ENCODE measurements at places on chromosomes 13 and 19.

- no peak for DNase-seq
These were observed 4.4 kb upstream of the ATP1A3 start for GRCh38 chr19:41998246-41999020.

DNA sequence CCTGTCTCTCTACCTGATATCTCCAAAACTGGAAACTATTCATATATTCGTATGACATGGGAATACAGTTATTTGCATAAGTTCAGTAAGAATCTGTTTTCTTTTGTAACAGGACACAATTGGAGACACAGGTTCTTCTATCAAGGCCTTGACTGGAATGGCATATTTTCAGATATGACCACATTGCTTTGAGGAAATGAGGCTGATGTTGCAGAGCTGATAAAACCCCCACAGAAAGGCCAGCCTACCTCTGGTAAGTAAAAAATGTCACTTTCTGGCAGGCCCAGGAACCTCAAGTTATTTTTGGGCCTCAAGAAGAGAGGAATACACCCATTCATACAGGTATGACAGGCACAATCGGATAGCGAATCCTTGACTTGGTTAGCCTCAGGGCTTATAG lies 29.5 kb upstream of the KBTBD6 start:
- no peak for DNase-seq

GRCh38 chr13:73754727-73755292 lies 379.4 kb downstream of the KLF12 start:
- DNase-seq: peak; percentile 57

GRCh38 chr13:111886217-111886945 lies 180.6 kb upstream of the SOX1 start:
- no peak for DNase-seq

DNA sequence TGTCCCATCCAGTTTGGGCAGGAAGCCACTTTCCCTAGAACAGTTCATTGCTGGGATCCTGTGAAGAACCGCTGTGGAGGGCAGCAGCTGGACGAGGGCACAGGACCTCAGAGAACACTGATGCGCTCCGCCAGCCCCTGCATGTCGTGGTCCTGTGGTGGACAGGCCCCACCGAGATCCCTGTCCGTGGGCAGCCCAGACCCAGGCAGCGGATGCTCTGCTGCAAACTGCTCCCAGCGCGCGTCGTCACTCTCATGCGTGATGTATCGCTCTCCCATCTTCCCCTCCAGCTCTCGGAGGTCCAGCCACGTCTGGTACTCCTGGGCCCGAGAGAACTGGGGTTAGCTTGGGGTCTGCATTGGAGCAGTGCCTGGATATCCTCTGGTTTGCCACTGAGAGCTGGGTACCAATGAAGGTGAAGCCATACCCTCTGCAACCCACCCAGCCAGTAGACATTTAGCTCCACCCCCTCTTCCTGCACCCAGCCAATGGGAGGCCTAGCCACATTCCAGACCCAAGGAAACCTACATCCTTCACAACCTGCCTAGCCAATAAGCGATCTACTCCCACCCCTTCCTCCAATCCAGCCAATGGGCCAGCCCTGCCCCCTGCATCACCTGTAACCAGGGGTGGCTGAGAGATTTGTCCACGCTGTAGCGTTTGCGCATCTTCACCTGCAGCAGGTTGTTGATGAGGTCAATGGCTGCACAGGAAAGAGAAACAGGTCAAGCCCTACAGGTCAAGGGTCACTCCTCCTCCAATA lies 13.6 kb upstream of the DACT3 start:
- DNase-seq: peak; percentile 25

DNA sequence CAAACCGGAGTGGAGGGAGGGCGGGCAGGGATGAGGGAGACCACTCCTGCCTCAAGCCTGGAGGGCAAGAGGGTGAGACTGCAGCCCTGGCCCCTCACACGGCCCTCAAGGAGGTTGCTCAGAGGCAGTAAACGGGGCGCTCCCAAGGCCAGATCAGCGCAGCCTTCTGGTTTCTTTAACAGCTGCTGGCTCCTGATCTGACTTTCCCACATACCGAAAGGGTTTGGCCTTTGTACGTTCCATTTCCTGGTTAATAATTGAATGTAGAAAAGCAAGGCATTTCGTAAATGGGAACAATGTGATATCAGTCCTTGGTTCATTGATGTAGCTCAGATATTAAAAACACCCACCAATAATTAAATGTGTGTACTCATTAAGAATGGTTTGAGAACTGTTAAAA lies 71.5 kb downstream of the GGACT start:
- DNase-seq: no peak

DNA sequence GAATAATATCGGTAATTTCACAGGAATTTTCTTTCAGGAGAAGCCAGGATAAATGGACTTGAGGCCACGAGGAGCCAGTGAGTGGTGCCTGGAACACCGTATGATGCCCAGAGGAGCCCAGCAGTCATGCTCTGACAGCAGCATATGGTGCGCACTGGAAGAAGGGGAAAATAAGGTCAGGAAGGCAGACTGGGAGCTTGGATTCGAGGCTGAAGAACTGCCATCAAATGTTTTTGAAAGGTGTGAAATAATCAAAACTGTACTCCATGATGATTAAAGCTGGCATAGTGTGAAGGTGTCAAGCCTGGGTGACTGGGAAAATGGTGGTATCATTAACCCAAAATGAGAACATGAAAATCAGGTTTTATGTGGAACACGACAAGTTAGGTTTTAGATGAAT lies 374.2 kb downstream of the DIAPH3 start:
- DNase-seq: no peak

DNA sequence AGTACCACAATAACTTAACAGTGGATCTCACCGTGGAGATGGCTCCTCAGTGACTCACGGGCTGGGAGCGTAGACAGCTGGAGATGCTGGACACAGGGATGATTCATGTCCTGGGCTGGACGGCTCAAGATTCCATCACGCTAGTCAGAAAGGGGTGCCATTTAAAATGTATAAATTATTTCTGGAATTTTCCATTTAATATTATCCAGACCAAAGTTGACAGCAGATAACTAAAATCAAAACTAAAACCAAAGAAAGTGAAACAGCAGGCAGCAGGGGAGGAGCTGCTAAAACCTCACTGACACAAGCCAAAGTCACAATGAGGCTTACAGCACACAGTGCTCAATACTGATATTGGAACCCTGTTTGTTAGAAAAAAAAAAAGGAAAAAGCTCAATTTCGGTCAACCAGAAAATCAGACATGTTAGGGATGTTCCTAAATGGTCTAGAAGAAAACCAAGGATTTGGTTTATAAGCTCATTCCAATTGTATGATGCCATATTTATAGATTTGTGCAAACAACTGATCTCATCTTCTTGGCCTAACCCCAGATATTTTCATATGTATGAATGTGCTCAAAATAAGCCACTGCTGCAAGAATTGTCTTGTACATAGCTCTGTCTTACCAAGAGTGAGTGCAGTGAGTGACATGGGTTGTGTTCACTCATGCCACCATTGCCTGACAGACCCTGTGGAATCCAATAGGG lies 111.8 kb downstream of the SACS start:
- DNase-seq: peak; percentile 96

GRCh38 chr19:2302319-2303210 lies 5.4 kb downstream of the LINGO3 start:
- DNase-seq: no peak

- peak; percentile 16 for DNase-seq
These were observed 5.2 kb upstream of the REXO1 start for GRCh38 chr19:1853295-1854038.

GRCh38 chr19:27846944-27847343 lies 1366.0 kb downstream of the UQCRFS1 start:
- DNase-seq: no peak

DNA sequence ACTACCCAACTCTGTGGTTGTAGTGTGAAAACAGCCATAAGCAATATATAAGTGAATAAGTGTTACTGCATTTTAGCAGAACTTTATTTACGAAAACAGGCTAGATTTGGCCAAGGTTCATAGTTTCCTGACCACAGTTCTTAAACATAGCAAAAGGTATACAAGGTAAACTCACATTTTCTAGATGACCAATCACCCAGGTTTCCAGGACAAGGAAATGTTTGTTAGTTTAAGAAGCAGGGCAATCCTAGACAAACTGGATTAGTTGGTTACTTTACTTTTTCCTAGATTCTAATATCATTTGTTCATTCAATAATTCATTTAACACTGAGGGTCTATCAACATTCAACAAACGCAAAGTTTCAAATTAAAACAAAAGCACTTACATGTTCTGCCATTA lies 201.7 kb downstream of the SPRY2 start:
- DNase-seq: no peak
